Right renal cortex interstitium (tissue), 3 donors: ENCODE measurements at places on chromosomes 2 and 18. TPM values are rescaled to one million over a fixed set of nuclear protein-coding genes. Genes with fewer than 3 reads are reported as not detected.

Gene STPG4
- not detected for polyA plus RNA-seq

Gene VIT
- 0.17 TPM for polyA plus RNA-seq

Gene MAB21L4
- 0.76 TPM for polyA plus RNA-seq

Gene PMAIP1
- 3.8 TPM for polyA plus RNA-seq

Gene DUSP19
- polyA plus RNA-seq: 6.4 TPM

Gene ZNF804A
- 2.0 TPM for polyA plus RNA-seq

Gene NEU4
- polyA plus RNA-seq: 1.8 TPM

Gene RTP5
- not detected for polyA plus RNA-seq

Gene EGR4
- polyA plus RNA-seq: not detected

Gene BOD1L2
- polyA plus RNA-seq: not detected

Gene BCL11A
- 10.9 TPM for polyA plus RNA-seq

Gene ANO7
- 1.3 TPM for polyA plus RNA-seq

Gene CCDC85A
- polyA plus RNA-seq: 1.9 TPM

Gene MPP4
- polyA plus RNA-seq: 0.19 TPM

Gene XIRP2
- 0.10 TPM for polyA plus RNA-seq
